ENCODE measurements at places on chromosomes 6 and 20.

GRCh38 chr6:169959136-169960002 is 207.9 kb downstream of the ERMARD start:
- no peak for DNase-seq

DNA sequence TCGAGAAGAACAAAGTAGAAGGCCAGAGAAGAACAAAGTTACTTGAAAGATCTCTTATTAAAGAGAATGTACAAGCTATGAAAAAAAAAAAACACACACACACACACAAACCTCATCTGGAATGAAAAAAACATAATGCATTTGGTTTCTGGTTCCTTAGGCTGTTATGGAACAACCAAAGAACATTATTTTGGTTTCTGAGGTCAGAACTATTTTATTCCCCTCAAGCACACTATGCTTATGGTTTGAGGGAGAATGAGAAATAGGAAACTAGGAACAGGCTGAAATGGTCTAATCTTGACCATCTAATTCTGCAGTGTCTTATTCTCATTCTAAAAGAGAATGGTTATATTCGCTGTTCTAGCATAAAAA is 8.8 kb downstream of the PRDM1 start:
- no peak for DNase-seq

DNA sequence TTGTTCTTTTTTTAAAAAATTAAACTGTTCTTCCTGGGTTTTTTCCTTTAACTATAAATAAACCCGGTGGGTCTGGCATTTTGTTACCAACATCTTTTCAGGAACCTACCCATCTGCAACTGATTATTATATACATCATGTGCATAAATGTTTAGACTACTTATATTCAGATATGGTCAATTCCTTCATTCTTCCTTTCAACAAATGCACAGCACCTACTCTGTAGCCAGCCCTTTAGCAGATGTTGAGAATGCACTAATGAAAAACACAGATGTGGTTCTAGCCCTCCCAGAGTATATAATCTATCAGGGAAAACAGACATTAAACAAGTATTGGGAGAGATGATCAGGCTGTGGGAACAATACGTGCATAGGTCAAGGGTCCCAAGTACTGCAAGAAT is 237.1 kb downstream of the UST start:
- no peak for DNase-seq

GRCh38 chr6:137705160-137706082 is 161.6 kb upstream of the TNFAIP3 start:
- DNase-seq, result peak; percentile 32

DNA sequence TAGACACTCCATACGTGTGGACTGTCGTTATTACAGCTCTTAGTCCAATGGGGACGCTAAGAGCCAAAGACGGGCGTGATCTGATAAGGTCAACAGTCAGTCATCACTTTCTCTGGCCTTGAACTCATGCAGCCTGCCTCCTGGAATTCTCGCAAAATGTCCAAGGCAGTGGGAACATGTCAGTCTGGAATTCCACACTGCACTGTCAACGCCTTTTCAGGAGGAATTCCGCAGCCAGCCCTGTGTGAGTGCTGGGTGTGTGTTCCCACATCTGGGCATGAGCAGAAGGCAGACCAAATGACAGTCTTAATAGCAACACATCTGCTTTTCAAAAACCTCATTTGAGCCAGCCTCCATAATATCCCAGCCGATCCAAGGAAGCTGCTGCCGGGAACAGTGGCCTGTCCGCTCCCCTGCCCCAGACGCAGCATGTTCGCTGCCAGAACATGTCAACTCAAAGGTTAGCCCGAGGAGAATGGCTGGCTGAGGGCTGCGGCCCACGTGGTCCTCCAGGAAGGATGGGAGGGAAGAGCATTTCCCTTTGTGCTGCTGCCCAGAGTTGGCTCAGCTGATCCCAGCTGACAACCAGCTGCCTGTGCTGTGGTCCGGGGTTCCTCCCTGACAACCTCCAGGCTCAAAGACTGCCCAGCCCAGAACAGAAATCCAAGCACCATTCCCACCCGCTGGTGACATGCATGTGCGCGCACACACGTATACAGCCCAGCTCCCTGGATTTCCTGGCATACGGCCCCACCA is 103.1 kb downstream of the SULF2 start:
- DNase-seq, result no peak

- no peak for DNase-seq
Measured at GRCh38 chr6:26304797-26305640, 60.0 kb upstream of the BTN3A2 start.

DNA sequence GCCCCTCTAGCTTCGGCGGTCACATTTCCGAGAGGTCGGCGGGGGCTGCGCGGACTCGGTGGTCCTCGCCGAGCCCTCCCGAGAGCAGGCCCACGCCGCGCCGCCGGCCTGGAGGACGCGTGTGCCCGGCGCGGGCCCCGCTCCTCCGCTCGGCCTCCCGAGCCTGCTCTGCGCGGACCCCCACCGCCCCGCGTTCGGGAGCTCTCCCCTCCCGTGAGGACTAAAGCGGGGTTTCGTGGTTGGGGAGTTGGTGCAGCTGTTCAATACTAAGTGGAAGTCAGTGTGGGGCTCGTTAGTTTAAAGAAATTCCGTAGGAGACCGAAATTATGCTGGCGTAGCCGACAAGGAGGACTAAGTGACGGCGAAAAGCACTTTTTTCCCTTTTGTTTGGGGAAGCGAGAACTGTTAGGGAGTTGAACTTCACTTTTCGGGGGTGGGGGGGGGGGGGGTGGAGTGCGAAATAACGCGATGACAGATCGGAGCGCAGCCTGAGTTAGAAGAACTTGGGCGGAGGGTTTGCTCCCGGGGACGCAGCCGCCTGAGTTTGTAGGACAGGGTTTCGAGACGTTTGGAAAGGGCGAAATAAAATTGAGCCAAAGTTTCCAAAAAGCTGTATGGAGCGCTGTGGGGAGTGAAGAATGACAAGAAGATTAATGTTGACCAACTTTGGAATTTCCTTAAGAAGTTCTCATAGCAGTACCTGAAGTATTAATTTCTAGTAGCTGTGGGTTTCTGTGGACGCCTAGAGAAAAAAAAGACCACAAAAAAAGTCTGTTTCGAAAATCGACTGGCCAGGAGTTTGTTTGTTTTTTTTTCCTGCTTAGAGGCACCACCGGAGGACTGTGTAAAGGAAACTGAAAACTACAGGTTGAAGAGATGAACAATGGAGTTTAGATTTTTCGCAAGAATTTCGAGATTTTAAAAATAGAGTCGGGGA is 1.4 kb downstream of the QKI start:
- DNase-seq, result no peak

DNA sequence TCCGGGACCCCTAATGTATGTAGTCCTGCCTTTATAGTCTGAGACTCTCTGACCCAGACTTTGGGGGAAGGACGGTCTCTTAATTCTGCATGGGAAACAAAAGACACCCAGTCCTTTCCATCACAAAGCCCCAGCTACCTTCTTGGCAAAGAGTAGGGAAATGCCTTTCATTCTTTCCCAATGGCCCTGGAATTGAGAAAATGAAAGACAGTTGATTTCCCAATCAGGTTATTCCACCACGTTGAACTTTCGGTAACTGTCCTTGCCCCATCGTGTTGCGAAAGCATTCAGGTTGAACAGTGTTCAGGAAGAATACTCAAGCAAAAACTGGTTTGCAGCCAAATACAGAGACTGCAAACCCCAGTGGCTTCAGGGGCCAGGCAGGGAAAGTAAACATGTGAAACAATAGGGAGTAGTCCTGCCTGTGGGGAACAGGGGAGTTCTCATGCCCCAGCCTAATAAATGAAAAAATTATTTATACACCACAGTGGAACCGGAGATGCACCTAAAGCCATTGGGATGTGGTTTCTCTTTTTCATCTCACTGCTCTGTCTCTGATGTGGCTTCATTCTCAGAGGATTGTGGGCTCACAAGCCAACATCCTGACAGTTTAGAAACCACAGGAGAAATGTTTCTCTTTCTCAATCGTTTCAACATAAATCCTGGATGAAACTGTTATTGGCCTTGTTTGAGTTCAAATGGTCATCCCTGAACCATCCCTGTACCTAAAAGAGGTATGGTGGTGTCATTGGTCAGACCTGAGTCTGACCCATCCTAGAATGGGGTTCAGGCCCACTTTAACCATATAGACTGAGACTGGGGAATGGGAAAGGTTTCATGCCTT is 44.2 kb upstream of the SLC9A8 start:
- DNase-seq, result no peak

- no peak for DNase-seq
Measured at GRCh38 chr6:42224222-42225028, 6.8 kb upstream of the MRPS10 start.

DNA sequence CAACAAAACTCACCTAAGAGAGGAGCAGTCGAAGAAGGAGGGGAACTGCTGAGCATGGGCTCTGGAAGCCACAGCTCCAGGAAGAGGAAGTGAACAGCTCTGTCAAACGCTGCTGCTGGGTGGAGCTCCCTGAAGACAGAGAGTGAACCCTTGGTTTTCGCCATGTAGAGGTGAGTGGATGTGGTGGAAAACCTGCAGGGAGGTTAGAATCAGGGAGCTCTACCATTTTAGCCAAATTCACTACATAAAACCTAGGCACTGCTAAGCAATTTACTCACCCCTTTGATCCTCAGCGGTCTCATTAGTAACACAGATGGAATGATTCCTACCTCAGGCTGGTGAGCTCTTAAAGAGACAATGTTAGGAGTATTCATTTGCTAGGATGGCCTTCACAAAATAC is 19.4 kb upstream of the TFAP2A start:
- DNase-seq, result no peak

DNA sequence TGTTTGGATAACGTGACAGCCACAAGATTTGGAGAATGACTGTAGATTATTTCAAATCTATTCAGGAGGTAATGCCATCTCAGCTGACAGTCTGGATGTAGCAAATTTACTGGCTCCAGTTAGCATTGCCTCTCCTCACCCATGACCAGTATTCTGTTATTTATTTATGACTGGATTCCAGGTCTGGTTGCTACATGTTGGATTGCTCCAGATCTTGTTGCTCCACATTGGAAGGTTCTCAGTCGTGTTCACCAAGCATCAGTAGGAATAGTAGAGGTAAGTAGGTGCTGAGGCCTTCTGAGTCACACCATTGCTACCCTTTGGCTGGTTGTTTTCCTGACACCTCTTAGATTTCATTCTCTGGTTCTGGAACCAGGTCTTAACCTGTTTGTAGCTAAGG is 69.5 kb upstream of the ELOVL5 start:
- no peak for DNase-seq

GRCh38 chr20:4490606-4491280 is 231.0 kb upstream of the PRND start:
- no peak for DNase-seq

DNA sequence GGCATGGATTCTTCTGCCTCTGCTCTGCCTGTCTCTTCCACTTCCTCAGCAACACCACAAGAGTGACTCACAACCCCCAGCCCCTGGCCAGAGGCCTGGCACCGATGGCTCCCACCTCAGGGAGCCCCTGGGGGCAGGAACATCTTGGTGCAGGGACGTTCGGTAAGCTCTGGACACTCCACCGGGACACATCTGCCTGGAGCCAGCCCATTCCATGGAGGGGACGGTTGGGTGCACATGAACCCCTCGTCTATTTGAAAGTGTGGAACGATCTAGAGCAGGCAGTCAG is 246.5 kb downstream of the ERMARD start:
- no peak for DNase-seq

DNA sequence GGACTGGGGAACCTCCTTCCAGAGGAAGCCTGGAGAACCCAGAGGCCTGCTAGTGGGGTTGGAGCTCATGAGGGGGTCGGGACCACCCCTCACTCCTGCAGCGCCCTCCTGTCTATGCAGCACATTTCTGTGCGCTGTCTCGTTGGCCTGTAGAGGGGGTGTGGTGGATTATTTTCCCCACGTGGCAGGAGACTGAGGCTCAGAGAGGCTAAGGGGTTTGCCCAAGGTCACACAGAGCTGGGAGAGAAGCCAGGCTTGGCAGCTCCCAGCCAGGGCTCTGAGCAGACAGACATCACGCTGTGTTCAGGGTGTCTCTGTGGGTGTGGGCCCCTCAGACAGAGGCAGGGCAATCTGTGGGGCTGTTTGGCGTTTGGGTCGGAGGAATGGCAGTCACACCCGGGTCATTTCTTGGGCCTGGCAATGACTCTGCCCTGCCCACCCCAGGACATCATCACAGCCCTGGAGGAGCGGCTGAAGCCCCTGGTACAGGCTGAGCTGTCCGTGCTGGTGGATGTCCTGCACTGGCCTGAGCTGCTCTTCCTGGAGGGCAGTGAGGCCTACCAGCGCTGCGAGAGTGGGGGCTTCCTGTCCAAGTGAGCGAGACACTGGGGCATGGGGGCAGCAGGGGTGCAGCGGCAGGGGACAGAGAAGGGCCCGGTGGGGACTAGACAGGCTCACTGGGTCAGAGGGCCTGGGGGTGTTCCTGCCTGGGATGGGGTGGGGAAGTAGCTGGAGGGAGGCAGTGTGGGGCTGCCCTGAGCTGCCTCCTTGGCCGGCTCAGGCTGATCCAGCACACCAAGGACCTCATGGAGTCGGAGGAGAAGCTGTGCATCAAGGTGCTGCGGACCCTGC is 27.7 kb downstream of the UQCC2 start:
- DNase-seq, result no peak

- DNase-seq, result no peak
Measured at GRCh38 chr6:85866370-85866730, 223.7 kb upstream of the SYNCRIP start.

- no peak for DNase-seq
Measured at GRCh38 chr6:83313882-83314281, 117.0 kb downstream of the ME1 start.

- DNase-seq, result no peak
Measured at GRCh38 chr6:137894779-137895385, 27.8 kb downstream of the TNFAIP3 start.

Measured in progenitor cell of endocrine pancreas (in vitro differentiated cells).